Stimulated activated CD4-positive, alpha-beta T cell treated with anti-CD3 and anti-CD28 coated beads, Interleukin-12 subunit alpha, Interleukin-12 subunit beta, amount 100 ng/mL, for 24 hours (primary cell): ENCODE measurements at places on chromosomes 3 and 15.

- DNase-seq, result no peak
Measured at GRCh38 chr15:92747047-92747446, 91.5 kb upstream of the FAM174B start.

GRCh38 chr3:73729969-73730440 is 105.3 kb upstream of the PDZRN3 start:
- DNase-seq, result no peak

DNA sequence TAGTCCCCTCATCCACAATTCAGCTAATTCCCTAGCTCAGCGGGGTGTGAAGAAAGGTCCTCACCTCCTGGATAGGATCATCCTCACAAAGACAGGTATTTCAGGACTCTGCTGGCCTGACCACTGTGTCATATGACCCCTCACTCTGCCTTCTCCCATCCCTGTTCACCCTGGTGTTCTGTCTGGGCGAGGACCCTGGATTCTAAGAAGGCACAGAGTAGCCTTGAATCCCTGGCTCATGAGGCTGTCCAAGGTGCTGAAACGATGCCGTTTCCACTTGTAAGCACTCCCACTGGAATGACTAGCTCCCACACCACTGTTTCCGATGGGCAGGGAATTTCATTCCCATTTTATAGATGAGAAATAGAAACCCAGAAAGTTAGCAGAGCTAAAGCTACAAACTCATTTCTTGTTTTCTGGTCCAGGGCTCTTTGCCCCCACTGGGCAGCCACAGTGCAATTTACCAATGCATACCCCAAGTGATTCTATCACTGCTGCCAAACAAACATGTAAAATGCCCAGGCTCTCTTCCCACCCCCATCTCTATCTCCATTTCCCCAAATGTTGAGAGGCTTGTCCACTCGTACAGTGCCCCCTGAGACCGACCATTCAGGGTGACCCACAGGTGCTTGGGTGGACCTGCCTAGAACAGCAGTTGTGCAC is 83.2 kb downstream of the RAB11A start:
- no peak for DNase-seq

GRCh38 chr3:14513566-14514322 is 26.4 kb downstream of the GRIP2 start:
- no peak for DNase-seq

- DNase-seq, result no peak
Measured at GRCh38 chr3:89787485-89787884, 680.1 kb downstream of the EPHA3 start.

DNA sequence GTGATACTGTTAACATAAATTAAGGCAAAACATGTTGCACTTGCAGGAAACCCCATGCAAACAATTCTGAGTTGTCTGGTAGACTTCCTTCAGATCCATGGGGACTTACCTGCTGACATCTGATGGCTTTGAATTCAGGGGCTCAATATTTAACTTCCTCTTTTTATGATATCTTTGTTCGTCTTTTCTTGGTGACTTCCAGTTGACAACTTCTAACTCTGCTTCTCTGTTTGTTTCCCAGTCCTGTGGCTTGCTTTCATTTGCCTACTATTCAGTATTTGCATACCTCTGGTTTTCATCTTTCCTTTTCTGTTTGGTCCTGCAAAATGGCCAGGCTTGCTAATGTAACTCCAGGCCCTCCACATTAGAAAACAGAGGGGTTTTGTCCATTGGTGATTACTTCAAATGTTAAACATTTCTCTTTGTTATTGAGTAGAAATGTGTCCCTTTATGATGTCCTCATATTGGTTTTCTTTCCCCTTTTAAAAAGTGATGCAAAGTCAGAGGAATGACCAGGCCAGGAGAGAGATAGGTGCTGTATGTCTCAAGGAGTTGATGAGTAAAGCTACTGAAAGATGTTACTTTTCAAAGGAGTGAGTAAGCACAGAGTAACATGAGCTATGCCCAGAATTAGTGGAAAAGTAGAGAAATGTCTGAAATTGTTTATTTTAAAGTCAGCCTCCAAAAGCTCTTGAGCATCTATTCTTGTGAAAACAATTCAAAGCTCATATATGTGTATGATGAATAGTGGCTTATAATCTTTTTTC is 335.9 kb downstream of the LPP start:
- DNase-seq, result no peak

- no peak for DNase-seq
Measured at GRCh38 chr15:67193223-67193990, 61.1 kb downstream of the AAGAB start.

GRCh38 chr3:34947834-34948233 is 691.5 kb upstream of the ARPP21 start:
- DNase-seq, result no peak

GRCh38 chr3:140386357-140387100 is 291.3 kb upstream of the TRIM42 start:
- no peak for DNase-seq

- no peak for DNase-seq
Measured at GRCh38 chr3:195769551-195769950, 42.2 kb downstream of the MUC4 start.

DNA sequence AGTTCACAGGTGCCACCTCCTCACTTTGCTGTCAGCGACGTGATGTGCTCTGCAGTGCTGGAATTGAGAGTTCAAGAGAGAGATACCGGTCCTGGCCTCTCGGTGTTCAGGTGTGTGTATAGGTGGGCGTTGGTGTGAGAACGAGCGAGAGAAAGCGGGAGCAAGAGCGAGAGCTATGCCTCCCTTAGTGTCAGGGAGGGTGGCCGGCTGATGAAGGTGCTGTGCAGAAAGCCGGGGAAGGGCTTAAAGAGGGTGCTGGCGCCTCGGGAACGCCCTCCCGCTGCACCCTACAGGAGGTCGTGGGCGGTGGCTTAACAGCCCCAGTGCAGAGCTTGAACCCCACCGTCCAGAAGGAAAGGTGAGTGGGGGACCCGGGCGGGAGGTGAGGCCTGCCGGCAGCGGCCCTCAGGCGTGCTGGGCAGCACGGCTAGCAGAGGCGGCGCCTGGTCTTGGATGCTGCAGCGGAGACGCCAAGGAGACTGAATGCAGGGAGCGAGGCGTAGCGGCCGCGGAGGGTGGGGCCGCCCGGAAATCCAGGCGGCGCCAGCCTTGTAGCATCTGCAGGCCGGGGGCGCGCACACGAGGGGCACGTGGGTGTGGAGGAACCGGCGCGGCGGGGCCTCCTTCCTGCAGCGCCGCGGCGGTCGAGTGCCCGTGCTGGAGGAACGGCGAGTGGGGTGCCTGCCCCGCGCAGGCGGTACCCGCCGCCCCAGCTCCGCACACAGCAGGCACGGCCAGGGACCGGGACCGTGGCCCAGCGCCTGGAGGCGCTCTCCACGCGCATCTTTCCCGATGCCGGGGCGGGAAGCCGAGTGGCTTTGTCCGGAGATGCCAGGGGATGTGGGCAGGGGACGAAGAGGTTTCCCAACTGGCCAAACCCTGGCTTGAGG is 246.8 kb upstream of the TOPAZ1 start:
- DNase-seq, result no peak

- no peak for DNase-seq
Measured at GRCh38 chr15:37019479-37020433, 80.6 kb downstream of the MEIS2 start.

- DNase-seq, result no peak
Measured at GRCh38 chr15:55989383-55989782, 4.0 kb downstream of the NEDD4 start.

- DNase-seq, result no peak
Measured at GRCh38 chr3:105845488-105845887, 23.3 kb downstream of the CBLB start.

GRCh38 chr3:38545550-38545949 is 49.4 kb downstream of the EXOG start:
- no peak for DNase-seq

DNA sequence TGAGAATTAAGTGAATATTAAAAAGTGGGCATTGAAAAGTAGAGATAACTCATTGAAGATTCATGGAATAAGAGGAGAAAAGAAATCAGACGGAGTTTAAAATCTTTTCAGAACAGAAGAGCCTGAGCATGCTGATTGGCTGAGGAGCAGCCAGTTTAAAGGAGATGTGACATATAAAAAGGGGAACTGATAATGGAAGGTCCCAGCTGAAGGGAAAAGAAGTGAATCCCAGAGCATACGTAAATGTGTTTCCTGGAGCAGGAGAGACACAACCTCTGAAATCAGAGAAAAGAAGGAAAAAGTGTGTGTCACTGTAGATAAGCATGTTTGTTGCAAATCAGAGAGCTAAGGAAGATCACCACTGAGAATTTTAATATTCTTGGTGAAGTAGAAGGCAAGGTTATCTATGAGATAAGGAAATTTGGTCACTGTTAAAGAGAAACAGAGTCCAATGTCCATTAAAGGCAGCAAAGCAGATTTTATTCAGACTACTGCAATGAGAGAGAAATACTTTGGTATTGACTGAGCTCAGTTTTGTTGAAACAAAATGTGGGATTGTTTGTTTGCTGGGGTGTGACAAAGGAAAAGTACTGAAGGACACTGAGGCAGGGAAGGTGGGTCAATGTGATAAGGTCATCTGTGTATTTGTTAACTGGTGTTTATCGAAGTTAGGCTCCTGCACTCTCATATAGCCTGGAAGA is 84.6 kb upstream of the WDR72 start:
- DNase-seq, result no peak
